ENCODE measurements at places on chromosomes 4 and X.

GRCh38 chr4:113824396-113824795 is 62.9 kb upstream of the CAMK2D start:
- no peak for DNase-seq

DNA sequence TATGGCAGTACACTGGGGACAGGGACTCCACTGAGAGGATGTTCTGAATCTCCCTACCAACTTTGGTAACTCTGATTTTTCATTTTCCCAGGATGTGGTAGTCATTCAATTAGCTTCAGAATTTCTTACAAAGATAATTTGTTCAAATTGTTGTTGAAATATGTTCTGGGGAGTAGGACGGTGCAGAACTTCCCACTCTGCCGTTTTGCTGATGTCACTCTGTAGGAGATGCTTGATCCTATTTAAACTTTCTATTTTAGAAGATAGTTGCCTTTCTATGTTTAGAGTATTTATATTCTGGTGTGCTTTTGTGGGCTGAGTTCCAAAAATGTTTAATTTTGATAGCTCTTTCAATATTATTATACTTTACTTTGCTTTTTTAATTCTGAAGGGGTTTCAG is 55.2 kb downstream of the ADAM29 start:
- DNase-seq: no peak

- DNase-seq: no peak
Measured at GRCh38 chrX:46755671-46756070, 3.2 kb downstream of the SLC9A7 start.

DNA sequence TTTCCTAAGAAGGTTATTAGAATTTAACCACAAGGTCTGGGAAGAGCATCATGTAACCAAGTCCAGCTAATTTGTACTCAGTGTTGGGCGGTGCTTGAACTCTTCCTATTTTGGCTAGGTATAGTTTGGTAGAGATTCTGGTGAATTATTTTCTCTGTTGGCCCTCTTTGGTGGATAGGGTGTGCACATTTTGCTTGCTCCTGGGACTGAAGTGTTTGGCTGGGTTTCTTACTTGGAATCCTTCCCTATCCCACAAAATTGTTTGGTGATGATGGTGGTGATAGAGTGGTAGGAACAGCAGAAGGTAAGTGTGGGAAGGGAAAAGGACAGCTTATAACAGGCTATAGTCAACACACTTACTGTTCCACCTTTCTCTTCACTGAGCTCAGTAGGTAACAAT is 194.8 kb upstream of the GPC4 start:
- DNase-seq: no peak

DNA sequence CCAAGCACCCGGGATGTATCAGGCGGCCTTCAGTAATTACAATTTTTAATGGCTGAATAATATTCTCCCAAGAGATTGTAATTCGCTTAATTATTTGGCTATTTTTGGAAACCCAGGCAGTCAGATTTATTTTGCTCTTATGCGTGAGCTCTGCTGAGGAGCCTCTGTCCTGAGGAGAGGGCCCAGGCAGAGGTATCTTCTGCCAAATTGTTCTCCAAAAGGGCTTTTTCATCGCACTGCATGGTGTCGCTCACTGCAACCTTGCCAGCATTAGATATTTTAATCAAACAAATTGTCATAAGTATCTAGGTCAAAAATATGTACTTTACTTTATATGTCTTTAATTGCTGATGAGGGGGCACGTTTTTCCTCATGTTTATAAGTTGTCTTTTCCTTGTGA is 5.8 kb downstream of the ATP2B3 start:
- no peak for DNase-seq

DNA sequence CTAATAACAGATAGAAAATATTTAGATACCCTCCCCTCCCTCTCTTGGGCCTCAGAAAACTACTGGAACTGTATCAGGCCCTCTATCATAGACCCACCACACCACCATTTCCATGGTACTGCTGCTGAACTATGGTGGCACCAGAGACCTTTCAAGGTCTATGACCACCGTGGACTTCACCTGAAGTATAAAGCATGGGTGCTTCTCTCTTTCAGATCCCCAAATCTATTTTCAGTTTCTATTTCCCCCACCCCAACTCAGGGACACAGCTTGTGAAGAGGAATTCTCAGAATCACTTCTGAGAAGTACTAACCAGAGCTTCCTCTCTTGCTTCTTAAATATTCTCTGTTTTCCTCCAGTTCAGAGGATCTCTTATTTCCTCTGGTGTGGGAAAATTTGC is 840.8 kb upstream of the HTR2C start:
- DNase-seq: no peak

- no peak for DNase-seq
Measured at GRCh38 chr4:6606465-6607235, 31.7 kb downstream of the MAN2B2 start.

DNA sequence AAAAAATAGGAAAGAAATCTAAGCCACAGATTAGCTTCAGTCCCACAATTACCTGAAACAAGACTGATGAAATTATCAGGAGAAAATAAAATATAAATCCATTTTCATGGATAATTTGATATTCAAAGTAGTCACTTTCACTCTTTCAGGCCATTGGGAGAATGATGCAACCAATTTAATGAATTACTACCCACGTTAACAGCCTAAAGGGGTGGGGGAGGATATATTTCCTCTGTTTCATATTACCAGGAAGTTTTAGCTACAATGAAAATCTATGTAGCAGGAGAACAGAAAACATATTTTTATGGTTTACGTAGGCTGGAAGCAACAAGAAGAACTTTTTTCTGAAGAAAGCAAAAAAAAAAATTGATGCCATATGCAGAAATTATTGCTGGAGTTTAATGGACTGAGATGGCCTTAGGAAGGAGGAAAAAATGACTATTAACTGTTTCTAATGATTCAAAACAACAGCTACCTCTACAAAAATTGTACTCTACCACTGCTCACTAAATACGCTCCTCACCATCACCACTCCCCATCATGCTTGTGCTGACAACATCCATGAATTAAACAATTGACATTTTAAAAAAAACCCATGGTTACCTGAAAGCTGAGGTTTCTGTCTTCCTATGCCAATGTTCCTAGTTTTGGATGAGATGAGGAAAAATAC is 100.9 kb downstream of the CXXC4 start:
- DNase-seq: no peak

- no peak for DNase-seq
Measured at GRCh38 chrX:1480082-1480785, 27.5 kb upstream of the ASMTL start.

DNA sequence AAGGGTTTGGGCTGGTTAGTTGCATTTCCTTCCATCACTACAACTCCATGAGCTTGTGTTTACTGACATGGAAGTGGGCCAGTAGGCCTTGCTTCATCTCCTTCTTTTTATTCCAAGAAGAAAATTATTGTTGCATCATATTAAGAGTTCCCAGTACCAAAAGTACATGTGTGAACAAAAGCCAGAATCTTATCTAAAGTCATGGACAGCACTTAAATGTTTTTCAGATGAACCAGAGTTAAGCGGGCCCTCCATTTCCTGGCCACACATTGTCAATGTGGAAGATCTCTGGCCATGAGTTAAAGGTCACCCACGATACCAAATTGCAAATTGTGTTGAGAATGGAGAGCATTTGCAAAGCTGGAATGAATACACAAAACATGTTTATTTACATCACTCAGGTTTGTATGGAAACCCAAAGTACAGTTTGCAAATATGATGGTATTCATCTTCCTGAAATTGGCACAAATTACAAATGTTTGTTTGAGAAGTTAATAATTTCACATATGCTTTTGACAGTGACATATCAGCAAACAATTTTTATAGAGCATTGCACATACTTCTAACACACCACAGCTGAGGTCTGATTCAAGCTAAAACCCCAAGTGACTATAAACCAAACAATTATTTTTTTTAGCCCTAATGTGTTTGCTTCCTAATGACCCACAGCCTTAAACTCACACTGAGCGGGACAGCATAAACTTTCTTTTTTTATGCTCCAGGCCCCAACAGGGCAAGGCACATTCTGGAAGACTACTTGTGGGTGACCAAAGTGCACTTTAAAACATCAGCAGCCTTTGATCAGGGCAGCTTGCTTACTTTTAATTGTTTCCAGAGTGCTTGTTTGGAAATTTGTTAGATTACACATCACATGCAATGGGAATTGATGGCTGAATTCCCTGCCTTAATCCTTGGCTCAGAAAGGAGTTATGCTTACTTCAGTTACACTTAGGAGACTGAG is 502.9 kb upstream of the SLIT2 start:
- DNase-seq: no peak

- DNase-seq: no peak
Measured at GRCh38 chr4:123937581-123937980, 541.0 kb downstream of the SPRY1 start.

DNA sequence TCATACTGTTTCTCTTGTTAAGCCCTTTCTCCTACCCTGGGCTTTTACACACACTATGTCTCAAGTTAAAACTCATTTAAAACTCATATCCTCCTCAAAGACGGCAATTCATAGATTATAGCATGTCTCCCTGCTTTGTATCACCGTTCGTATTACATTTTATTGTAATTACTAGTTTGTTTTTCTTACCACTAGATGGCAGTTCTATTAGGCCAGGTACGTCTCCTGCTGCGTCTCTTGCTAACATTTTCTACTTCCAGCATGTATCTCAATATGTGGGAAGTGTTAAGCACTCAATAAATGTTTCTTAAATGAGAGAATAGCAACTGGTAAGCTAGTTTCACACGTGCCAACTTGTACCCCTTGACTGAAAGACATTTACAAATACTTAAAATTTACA is 450.3 kb upstream of the PCDH7 start:
- no peak for DNase-seq

- no peak for DNase-seq
Measured at GRCh38 chrX:110060317-110060716, 57.4 kb downstream of the TMEM164 start.

GRCh38 chrX:141669689-141670088 is 28.9 kb downstream of the SPANXD start:
- no peak for DNase-seq

DNA sequence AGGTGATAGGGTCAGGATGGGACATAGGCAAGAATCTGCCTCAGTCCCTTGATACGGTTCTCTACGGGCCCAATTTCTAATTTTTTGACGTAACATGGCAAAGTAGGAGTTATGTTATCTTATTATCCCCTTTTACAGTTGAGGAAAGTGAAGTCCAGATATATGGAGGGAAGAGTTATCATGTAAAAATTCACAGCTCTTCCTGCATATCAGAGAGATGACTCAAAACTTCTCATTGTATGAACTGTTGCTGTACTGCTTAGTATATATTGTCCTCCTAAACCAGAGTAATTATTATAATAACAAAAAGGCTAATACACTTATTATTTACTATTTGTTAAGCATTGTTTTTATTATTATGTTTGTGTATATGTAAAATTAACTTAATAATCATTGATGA is 260.5 kb upstream of the IGFBP7 start:
- DNase-seq: no peak

DNA sequence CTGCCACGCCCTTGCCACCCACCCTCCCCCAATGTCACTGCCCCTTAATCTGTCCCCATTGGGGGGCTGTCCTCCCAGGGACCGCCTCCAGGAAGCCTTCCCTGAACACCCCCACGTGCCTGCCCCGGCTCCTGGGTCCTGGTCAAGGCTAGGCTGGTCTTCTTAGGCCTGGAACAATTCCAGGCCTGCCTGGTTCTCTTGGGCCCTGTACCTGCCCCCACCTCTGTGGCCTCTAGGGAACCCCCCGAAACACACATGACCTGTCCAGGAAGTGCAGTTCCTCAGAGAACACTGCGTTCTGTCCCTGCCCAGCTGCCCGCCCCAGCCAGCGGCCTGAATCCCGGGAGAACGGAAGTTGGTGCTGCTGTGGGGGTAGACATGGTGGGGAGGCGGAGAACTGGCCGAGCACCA is 5.1 kb downstream of the MXD4 start:
- DNase-seq: no peak

DNA sequence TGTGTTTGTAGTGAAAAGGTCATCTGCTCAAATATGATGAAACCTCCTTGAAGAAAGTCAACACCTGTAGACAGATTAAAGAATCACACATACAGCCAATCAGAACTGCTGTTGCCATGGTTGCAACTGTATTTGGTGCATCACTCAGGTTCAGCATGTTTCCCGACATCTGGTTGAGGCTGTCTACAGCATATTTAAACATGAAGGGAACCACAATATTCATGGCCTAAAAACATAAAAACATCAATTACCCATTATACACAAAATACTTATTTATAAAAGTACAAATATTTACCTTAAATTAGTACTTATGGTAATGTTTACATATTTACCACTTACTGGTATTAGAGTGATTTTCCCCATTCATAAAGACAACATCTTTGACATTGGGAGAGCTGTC is 79.7 kb downstream of the ABCB7 start:
- no peak for DNase-seq

DNA sequence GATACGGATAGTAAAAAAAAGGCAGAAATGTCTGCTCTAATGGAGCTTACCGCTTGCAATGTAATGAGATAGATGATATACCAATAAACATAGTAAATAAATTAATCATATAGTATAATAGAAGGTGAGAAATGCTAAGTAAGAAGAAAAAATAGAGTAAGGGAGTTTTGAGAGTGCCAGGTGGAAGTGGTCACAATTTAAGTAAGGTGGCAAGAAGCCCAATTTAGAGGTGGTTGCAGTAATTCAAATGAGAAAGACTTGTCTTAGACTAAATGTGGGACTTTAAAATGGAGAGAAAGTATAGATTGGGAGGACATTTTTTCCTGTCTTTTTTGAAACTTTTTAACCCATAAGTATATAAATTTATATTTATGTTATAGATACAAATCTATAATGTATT is 26.0 kb downstream of the TBC1D19 start:
- DNase-seq: no peak

DNA sequence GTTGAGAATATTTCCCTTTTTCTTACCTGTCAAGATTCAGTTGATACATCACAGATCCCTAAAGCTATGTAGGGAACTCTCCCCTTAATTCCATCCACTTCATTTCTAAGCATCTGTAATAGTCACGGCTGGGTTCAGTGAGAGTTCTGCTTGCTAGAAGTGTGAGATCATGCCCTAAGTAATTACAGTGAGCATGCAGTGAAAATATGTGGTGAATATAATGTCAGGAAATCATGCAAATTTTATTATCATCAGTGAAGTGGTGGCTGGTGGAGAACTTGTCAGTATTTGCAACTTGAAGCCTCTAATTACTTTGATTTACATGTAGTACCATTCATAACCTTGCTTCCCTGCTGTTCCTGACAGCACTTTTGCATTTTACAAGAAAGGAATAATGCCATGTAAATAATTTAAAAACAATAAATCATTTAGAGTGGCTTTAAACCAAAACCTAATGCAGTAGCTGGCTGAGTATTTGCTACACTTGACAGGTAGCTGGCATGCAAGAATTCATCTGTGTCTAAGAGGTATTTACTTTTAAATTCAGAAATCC is 28.3 kb upstream of the CFAP299 start:
- peak; percentile 38 for DNase-seq

DNA sequence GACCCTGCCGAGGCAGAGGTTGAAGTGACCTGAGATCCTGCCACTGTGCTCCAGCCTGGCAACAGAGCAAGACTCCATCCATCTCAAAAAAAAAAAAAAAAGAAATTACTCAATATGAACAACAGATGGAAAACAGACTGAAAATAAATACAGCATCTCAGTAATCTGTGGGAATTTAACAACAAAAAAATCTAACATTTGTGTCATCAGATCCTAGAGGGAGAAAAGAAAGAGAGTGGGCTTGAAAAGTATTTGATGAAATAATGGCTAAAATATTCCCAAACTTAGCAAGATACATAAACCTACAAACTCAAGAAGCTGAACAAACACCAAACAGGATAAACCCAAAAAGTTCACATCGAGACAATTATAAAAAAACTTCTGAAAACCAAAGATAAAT is 84.7 kb downstream of the CENPC start:
- DNase-seq: no peak

- no peak for DNase-seq
Measured at GRCh38 chrX:139766545-139766983, 58.6 kb upstream of the MCF2 start.

- DNase-seq: peak; percentile 49
Measured at GRCh38 chr4:3423952-3424351, 17.8 kb upstream of the HGFAC start.

All from NCI-H510A (cell line).